ENCODE measurements at places on chromosomes 7 and 10. TPM values are rescaled to one million over a fixed set of nuclear protein-coding genes. Genes with fewer than 3 reads are reported as not detected.

The CRYGN gene
- total RNA-seq, result 0.11 TPM

The DPP6 gene
- 1.2 TPM for total RNA-seq

The NIPSNAP2 gene
- 78.4 TPM for total RNA-seq

The GDF2 gene
- total RNA-seq, result not detected

The JCAD gene
- 4.9 TPM for total RNA-seq

The TMEM196 gene
- 15.5 TPM for total RNA-seq

The MSMB gene
- not detected for total RNA-seq

All from motor neuron (in vitro differentiated cells).